ENCODE measurements at places on chromosomes 16 and 17.

- DNase-seq, result no peak
These were observed 50.1 kb downstream of the HNF1B start for GRCh38 chr17:37694734-37695133.

- DNase-seq, result no peak
These were observed 9.2 kb downstream of the SYT17 start for GRCh38 chr16:19177111-19177739.

GRCh38 chr16:19517424-19518089 lies 4.3 kb downstream of the GDE1 start:
- DNase-seq, result no peak

DNA sequence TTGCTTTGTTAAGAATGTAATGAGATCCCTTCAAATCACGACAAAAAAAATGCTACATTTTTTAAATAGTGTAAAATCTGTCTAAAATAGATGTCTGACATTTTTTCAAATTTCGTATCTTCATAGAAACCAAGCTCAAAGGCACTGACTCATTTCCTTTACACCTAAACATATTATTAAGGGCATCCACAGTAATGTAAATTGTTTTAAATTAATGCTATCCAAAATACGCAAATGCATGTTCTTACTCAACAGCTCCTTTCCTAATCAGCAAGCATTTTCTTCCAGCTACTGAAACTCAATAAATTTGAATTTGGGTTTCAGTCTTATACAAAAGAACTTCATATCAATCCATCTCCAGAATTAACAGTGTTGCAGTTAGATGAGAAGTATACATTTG lies 4.3 kb downstream of the C16orf87 start:
- no peak for DNase-seq

DNA sequence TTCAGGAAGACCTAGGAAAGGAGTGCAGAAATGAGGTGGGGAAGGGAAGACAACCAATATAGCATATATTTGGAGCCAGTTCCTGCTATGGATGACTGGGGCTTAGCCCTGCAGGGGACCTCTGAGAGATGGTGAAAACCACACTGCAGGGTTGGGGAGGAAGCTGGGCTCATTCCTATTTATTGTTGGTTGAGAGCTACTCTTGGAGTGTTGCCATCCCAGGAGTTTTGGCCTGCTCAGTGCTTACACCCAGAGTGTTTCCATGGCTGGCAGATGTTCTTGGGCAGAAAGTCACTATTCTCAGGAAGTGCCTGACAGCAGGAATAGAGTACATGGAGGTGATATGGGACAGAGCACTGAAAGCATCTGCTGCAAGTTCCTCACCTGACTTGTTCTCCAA lies 145.8 kb downstream of the SPACA3 start:
- DNase-seq, result no peak

DNA sequence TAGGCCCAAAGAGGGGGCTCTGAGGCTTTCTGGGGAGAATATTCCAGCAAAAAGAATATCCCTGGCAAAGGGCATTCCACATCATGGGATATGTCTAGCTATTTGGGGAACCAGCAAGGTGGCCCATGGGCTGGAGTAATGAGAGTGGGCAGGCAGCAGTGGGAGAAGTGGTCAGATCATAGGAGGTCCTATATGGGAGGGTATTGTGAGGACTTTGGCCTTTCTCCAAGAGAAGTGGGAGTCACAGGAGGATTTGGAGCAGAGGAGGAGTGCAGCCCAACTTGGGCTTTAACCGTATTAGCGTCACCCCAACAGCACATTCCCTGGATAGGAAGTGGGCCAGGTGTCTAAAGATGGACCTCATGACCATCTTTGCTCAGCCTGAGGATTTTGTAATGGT lies 151.4 kb downstream of the ENGASE start:
- no peak for DNase-seq

GRCh38 chr16:74035816-74036215 lies 260.8 kb upstream of the PSMD7 start:
- DNase-seq, result no peak

GRCh38 chr16:14409563-14409962 lies 220.5 kb downstream of the PARN start:
- DNase-seq, result no peak

DNA sequence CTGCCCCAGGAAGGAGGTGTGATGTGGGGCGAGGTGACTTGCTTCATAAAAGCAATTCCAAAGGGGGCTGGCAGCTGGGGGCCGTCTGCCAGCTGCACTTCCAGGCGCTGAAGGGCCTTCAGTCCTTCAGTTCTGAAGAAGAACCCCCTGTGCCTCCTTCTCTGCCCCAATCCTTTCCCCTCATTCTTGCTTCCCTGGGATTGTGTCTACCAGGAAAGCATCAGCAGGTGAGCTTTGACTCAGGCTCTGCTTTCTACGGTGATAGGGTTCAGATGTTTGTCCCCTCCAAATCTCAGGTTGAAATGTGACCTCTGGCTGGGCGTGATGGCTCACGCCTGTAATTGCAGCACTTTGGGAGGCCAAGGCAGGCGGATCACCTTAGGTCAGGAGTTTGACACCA lies 52.5 kb upstream of the NKD1 start:
- DNase-seq, result no peak

DNA sequence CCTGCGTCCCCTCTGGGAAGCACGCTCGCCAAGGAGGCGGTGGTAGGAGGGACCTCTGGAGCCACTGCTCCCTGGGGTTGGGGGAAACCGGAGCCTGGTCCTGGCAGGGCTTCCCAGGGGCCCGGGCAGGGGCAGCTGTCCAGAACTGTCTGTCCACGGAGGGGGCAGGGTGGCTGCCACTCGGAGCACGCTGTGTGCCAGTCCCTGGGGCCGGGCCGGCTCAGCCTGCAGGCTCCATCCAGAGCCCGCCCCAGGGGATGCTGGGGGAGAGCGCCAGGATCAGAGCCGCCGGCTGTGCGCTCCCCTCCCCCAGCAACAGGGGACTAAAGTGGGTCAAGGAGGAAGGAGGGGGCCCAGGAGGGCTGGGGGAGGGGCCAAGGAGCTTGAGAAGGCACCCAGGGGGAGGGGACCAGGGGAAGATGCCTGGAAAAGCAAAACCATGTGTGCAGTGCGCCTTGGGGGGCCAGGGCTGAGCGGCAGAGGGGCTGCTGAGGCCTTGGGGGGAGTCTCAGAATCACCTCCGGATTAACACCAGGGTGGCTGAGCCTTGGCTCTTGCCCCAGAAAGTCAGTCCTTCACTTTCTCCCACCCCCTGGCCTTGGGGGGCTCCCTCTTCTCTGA lies 21.3 kb downstream of the ZNF423 start:
- no peak for DNase-seq

Data from NCI-H446 treated with DMSO at 0.1 percent for 48 hours (cell line).